ENCODE measurements at places on chromosomes 3 and 15. TPM values are rescaled to one million over a fixed set of nuclear protein-coding genes. Genes with fewer than 3 reads are reported as not detected.
A peak's percentile ranks its signal among the peaks of the same experiment; 100 is the strongest.

- H3K36me3 ChIP-seq: no peaks in the 10 kb centered on the region
- H3K4me1 ChIP-seq: no peaks in the 10 kb centered on the region
- no peak overlapping the region for H3K4me3 ChIP-seq
- no peaks in the 10 kb centered on the region for H3K27me3 ChIP-seq
- H3K27ac ChIP-seq: no peak overlapping the region
Observed at GRCh38 chr3:63026722-63027121, 151.5 kb upstream of the CADPS start.

DNA sequence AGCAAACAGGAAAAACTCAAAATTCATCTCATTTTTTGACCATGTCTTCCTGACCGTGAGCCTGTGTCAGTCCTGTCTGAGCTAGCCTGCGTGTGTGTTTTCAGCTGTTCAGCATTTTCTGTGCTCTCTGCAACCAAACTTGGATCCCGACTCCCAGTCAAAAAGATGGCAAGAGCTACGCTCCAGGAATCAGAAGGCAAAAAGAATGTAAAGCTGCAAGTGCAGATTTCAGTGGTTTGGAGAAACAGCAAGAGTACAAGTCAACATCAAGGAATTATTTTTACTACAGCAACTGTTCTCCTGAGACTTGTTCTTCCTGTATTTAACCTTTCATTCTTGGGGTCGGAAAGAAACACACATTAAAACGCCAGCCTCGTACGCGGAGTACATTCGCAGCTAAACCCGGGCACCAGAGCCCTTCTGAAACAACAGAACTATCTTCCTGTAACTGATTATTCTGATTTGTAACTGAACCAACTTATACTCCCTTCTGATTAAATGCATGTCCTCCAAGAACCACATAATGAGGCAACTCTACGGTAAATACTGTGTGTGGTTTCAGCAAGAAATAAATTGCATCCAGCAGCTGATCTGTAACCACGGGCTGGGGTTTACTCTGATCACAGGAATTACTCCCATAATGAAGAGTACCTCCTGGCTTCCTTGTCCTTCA lies 107.4 kb downstream of the LRIG1 start:
- peaks cover 5% of the 10 kb centered on the region for H3K4me1 ChIP-seq
- H3K36me3 ChIP-seq: peaks cover 42% of the 10 kb centered on the region
- no peak overlapping the region for H3K4me3 ChIP-seq
- H3K27ac ChIP-seq: peak overlapping the region; percentile 53
- H3K27me3 ChIP-seq: no peaks in the 10 kb centered on the region
- DNase-seq: no peak

The THOC7 gene
- total RNA-seq: 45.1 TPM

DNA sequence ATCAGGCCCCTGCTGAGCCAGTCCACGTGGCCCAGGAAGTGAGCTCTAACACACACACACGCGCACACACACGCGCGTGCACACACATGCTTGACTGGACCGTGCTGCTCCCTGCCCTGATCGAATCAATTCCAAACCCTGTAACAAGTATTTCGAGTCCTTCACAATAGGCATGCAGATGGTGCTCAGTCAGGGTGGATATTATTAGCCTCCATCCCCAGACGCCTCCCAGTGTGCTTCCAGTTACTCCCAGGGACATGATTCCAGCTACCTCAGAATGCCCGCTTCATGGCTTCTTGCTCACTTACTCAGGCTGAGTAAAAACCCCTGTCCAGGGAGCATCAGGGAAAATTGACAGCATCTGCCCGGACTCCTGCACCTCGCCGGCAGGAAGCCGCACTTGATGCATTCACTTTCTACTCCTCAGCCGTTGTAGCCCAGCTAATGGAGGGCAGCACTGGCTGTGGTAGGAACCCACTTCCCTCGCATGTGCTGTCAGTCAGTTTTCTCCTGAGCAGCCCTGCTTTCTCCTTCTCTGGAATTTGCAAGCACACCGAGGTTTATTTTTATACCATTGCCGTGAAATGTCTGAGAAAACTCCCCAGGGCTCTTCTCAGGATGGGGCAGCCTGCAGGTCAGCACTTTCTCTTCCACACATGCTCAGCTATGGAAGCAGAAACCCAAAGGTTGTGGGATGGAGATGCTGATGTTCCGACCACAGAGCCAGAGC lies 126.1 kb upstream of the ABHD17C start:
- peaks cover 8% of the 10 kb centered on the region for H3K4me1 ChIP-seq
- peaks cover 14% of the 10 kb centered on the region for H3K36me3 ChIP-seq
- no peaks in the 10 kb centered on the region for H3K27me3 ChIP-seq
- no peak for DNase-seq
- no peak overlapping the region for H3K27ac ChIP-seq

The CRYGS gene
- 3.2 TPM for total RNA-seq

The PPP2R3A gene
- 7.3 TPM for total RNA-seq

DNA sequence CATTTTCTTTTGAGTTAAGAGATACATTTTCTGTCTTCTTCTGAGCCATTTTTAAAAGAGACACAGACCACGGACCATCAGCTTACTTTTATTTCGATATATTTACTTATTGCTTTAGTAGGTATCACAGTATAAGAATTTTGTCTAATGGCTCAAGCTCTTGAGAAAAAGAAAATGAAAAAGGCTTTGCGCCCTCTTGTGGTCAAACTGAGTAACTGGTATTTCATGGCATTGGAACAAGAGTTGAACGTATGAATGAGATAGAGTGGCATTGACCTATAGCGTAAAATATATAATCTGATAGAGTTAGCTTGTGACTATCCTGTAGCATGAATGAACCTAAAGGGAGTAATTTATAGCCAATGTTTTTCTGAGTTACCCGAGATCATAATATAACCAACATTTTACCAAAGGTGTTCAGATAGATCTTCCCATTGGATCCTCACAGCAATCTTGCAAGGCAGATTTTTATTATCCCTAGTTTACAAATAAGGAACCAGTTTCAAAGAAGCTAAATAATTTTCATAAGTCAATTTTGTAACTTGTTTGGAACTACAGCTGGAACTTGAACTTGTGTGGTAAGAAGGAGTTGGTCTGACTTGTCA lies 154.6 kb downstream of the POLR2M start:
- H3K27ac ChIP-seq: no peak overlapping the region
- peaks cover 5% of the 10 kb centered on the region for H3K4me1 ChIP-seq
- H3K4me3 ChIP-seq: no peak overlapping the region
- H3K36me3 ChIP-seq: no peaks in the 10 kb centered on the region
- peak; percentile 83 for DNase-seq

The USP13 gene
- total RNA-seq: 25.2 TPM

The CORO2B gene
- 12.5 TPM for total RNA-seq

The SRPRB gene
- total RNA-seq: 20.3 TPM

All from lung (tissue), 17 donors.